Heart left ventricle (tissue), 16 donors: ENCODE measurements at places on chromosomes 1 and 21. TPM values are rescaled to one million over a fixed set of nuclear protein-coding genes. Genes with fewer than 3 reads are reported as not detected.

Gene FAM151A
- 0.52 TPM for total RNA-seq

Gene LYPD8
- not detected for total RNA-seq

DNA sequence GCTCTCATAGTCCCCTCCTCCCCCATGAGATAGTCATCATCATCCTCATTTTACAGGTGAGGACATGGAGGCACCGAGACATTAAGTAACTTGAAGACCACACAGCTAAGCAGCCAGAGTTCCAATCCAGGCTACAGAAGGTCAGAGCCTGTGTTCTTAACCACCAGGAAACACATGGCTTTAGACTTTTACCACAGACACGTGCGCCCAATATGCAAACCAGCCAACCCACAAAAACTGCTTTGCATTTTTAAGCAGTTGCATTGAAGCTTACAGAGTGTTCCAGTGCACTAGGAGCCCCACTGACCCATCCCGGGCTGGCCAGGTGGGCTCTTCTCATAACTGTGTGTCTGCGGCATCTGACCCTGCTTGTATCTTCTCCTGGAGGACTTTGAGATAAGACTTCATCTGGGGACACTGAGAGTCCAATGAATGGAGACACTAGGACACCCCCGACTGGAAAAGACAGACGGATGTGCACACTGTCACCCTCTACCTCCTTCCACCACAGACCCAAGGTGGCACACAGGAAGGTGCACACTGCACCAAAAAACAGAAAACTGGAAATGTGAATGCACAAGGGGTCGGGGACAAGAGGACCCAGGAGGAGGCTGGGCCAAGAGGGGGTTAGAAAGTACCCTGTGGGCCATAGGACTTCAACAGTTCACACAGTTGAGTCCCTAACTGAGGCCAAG lies 56.4 kb downstream of the ETS2 start:
- no peak for DNase-seq

DNA sequence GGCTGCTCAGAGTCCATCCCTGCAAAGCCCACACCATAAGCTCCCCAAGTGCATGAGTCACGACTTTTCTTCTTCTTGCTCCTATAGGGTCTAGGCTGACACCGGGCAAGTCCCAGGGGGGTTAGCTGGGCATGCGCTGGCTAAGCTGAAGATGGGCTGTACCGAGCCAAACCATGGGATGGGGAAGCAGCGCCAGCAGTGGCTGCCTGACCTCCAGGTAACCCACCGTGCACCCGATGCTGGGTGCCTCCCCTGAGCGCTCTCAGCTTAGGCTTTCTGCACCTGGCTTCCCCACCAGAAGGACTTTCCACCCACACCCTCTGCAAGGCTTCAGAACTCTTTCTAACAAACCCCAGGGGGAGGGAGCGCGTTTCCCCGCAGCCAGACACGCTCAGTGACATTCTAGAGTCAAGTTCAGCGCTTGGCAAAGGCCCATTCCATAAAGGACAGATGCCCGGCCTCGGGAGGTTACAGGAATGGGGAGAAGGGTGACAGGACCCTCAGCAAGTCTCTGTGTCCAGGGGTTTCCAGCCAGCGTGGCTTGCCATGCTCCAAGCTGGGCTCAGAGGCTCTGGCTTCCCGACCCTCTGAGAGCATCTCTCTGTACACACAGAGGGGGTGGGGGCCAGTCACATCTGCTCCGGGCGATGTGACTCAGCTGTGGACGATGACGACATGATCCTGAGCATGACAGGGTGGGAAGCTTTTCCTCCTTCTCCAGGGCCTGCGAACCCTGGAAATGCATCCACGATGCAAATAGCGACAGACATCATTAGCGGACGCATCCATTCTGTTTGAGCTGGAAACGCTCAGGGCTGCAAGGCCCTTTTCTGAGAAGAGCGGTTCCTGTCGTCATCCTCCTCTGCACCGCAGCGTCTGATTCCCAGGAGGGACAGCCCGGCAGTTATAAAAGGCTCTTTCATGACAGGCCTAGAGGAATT lies 107.8 kb downstream of the SIK1 start:
- peak; percentile 45 for DNase-seq
